ENCODE measurements at places on chromosomes 3 and 15.

DNA sequence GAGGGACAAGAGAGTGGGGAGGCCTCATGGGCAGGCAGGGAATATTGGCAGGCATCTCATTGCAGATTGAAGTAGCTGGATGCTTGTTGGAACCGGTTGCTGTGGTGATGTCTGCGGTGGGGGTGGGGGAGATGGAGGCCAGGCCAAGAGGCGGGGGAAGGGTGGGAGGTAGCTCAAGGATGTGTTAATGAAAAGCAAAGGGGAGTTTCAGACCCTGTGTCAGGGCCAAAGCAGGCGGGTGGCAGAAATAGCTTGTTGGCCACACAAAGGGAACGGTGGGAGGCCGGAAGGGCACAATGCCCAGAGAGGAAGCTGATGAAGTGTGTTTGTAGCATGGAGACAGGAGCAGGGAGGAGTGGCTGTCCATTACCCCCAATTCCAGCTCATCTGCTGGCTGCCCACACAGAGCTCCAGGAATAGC is 28.0 kb downstream of the CCDC33 start:
- no peak for DNase-seq

- no peak for DNase-seq
Observed at GRCh38 chr15:95957861-95958260, 372.6 kb upstream of the NR2F2 start.

DNA sequence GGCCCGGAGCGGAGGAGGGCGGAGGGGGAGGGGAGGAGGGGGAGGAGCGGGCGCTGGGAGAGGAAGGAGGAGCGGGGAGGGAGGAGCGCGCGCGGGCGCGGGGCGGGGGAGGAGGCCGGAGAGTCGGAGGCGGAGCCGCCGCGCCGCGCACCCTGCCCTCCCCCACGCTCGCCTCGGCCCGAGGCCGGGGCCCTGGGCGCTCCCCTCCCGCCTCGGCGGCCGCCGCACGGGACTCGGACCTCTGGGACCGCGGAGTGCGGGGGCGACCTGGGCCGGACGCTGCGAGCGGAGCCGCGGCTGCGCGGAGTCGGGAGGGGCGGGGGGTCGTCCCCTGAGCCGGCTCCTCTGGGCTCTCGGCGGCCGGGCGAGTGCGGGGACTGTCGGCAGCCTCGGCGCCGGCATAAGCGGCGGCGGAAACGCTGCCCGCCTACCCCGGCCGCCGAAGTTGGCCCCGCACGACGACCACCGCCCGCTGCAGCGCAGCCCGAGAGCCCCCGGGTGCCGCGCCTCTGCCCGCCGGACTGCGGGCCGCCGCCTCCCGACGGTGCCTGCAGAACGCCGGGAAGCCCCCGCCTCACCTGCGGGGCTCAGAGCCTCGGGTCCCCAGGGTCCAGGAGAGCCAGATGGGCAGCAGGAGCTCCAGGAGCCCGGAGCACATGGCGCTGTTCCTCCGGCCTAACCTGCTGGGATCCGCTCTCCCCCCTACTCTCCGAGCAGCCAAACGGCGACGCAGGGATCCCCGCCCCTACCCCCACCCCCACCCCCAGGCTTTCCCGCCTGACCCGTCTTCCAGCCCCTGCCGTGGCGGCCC is 406 bp upstream of the GABRB3 start:
- peak; percentile 70 for DNase-seq

GRCh38 chr15:88043396-88043795 is 213.1 kb downstream of the NTRK3 start:
- no peak for DNase-seq

GRCh38 chr15:32903591-32904290 is 185.9 kb downstream of the GREM1 start:
- DNase-seq, result no peak

DNA sequence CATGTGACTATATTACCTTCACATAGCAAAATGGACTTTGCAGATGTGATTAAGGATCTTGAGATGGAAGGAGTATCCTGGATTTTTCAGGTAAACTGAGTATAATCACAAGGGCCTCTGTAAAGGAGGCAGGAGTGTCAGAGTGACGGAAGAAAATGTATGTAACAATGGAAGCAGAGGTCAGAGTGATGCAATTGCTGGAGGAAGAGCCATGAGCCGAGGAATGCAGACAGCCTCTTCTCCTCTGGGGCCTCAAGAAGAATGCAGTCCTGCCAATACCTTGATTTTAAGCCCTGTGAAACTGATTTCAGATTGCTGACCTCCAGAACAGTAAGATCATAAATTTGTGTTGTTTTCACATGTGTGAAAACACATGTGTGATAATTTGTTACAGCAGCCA is 15.1 kb downstream of the HEMK1 start:
- no peak for DNase-seq

- no peak for DNase-seq
Observed at GRCh38 chr3:193872265-193872753, 263.6 kb upstream of the HES1 start.
